ENCODE measurements at places on chromosomes 1 and 21.

- DNase-seq, result peak; percentile 61
Observed at GRCh38 chr1:8985915-8986813, 40.1 kb downstream of the SLC2A7 start.

DNA sequence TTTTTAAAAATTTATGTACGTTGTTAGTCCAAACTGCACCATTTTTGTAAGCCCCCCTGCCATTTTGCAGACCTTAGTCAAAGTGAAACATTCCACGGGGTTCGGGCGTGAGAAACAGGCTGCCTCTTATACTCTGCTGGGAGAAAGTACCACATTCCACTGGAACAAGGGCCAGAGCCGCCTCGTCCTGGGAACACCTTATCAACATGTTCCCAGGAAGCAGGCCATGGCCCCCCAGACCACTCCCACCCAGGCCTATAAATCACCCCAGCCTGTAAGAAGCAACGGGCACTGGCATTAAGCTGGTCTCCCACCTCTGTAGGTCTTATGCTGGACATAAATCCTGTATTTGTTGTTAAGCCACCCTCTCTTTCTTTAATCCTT is 854 bp upstream of the ZRANB2 start:
- DNase-seq, result no peak

- DNase-seq, result no peak
Observed at GRCh38 chr1:164320790-164321731, 237.9 kb upstream of the PBX1 start.

- no peak for DNase-seq
Observed at GRCh38 chr1:223203034-223203408, 60.0 kb upstream of the TLR5 start.

DNA sequence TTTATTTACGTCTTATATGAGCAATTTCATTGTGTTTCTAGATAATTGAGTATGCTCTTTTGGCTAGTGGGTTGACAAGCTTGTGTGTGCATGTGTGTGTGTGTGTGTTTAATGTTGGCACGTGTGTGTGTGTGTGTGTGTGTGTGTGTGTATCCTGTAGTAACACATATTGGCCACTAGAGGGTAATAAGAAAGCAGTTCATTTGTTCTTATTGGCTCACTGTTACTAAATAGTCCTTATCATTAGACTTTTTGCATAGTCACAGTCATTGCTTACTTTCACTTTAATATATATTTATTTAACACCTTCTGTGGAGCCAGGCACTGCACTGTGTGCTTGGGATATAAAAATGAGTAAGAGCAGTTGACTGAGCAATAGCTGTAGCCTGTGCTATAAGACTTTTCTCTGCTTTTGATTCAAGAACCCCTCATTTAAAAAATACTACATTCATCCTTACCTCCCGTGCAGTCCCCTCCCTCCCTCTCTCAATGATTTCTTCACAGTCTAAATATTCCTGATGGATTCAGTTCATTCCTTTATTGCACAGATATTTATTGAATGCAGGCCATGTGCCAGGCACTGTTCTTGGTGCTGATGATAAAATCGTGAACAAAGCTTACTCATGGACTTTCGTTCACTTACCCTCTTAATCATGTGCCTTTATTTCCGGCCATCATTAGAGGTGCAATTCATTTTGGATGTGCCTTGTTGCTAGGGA is 96.7 kb downstream of the DYRK1A start:
- peak; percentile 35 for DNase-seq

- no peak for DNase-seq
Observed at GRCh38 chr1:171590022-171590421, 32.0 kb upstream of the MYOCOS start.

DNA sequence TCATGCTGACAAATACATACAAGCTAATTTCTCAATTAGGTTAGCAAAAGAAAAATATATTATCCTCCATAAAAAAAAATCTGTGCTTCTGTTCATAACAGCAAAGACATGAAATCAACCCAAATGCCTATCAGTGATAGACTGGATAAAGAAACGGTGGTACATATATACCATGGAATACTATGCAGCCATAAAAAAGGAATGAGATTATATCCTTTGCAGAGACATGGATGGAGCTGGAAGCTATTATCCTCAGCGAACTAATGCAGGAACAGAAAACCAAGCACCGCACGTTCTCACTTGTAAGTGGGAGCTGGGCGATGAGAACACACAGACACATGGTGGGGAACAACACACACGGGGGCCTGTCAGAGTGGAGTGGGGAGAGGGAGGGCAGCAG is 84.0 kb upstream of the PALMD start:
- no peak for DNase-seq

DNA sequence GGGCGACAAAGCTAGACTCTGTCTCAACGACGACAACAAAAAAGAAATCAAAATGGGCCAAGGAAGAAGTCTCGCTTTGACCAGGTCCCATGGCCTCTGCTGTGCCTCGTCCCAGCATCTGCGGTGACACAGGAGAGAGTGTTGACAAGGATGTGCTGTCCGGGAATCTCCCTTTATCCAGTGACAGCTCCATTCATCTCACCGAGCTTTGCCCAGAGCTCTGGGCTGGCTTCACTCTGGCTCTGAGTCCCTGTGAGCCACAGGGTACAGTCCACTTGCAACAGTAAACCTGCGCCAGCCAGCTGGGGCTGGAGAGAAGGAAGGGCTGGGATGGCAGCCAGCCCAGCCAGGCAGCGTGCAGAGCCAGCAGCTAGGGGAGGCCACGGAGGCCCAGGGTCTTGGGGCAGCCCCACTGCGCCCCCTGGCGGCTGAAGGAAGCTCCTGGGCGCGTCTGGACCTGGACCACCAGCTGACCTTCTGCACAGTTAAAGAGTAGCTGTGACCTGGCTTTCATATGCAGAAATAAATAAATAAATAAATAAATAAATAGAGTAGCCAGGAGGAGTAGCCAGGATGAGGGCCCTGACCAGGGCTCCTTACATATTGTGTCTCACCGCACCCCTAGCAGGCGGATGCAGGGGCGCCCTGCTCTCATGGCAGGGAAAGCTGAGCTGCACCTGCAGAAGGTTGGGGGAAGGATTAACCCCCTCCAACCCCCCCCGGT is 29.7 kb downstream of the ENO1 start:
- DNase-seq, result peak; percentile 81

DNA sequence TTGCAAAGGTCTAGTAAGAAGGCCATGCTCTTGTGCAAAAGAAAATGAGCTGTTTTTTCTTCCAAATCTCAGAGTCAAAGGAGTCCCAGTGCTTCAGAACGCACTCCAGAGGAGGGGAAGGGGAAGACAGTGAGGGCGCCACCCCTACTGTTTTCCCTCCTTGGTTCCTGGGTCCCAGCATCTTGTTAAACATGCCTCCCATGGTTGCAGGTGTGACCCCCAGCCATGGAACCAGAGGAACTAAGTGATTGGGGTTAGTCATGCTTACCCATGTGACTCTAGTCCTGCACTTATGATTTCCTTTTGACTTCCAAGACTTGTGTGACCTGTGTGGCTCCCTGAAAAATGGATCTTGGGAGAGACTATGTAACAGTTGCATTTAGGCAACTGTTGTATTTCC is 6.1 kb upstream of the AKR7A3 start:
- DNase-seq, result no peak

GRCh38 chr1:9530320-9530719 is 8.9 kb upstream of the SLC25A33 start:
- DNase-seq, result no peak

DNA sequence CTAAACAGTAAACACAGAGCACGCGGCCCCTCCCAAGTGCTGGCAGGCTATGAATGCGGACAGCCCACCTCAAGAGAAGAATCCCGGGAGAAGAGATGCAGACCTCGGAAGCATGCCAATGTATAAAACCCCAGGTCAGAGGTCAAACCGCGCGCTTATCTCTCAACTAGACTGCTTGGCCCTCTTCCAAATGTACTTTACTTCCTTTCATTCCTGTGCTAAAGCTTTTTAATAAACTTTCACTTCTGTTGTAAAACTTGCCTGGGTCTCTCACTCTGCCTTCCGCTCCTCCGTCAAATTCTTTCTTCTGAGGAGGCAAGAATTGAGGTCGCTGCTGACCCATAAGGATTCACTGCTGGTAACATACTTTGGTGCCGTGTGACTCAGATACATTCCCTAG is 216.0 kb downstream of the S1PR1 start:
- peak; percentile 37 for DNase-seq

DNA sequence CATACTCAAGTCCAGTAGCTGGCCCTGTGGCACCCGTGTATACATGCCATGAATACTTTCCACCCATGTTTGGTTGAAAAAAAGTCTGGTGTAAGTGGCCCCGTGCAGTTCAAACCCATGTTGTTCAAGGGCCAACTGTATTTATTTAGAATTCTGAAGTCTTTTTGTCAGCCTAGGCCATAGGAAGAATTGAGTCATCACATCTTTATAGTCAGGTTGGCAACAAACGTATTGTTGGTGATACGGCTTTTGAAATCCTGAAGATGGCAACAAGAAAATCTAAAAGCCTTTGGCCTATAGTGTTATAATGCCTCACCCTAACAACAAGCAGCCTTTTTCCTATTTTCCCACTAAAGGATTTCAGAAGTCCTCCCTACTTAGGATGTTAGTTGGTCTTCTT is 363.6 kb downstream of the PLPP3 start:
- DNase-seq, result no peak

- no peak for DNase-seq
Observed at GRCh38 chr1:31703431-31704270, at the start of gene COL16A1. TSS of gene COL16A1 (minus strand) at chr1:31704017. CDS start at chr1:31702193, 1,824 bp downstream.

DNA sequence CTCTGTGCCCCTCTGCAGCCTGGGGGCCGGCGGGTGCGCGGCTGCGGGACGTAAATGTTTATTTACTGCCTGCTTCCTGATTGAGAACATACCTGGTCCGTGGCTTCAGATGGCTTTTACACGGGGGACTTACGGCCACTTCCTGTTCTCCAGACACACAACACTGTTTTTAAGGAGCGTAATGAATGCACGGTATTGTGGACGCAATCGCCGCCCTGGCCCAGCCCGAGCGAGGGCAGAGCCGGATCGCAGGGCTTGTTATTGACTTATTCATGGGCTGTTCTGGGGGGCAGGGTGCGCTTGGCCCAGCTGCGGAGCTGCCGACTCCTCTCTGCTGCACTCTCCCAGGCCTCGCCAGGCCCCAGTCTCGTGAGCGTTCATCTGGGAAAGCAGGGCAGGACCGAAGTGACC is 52.8 kb upstream of the ACTRT2 start:
- no peak for DNase-seq

GRCh38 chr1:214386747-214387146 is 105.8 kb downstream of the SMYD2 start:
- no peak for DNase-seq

DNA sequence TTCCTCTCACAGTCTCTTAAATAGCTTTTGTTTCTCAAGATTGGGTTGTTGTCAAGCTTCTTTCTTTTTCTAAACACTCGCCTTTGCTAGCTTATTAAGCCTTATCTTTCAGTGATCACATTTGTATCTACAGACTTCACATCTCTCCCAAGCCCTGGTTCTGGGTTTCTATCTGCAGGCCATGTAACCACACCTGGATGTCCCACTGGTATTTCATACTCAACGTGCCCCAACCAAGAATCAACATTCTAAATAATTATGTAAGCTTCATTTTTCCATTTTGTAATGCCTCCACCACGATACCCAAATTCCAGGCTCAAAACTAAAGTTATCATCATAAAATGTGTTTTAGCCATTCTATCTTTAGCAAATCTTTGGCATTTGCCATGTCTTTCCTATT is 372.2 kb downstream of the USH2A start:
- no peak for DNase-seq
